ENCODE measurements at places on chromosomes 12 and 14.

DNA sequence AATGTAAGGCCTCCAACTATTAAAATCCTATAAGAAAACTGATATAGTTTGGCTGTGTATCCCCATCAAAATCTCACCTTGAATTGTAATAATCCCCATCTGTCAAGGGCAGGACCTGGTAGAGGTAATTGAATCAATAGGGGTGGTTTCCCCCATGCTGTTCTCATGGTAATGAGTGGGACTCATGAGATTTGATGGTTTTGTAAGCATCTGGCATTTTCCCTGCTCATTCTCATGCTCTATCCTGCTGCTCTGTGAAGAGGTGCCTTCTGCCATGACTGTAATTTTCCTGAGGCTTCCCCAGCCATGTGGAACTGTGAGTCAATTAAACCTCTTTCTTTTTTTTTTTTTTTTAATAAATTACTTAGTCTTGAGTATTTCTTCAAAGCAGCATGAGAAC is 31.9 kb downstream of the TSPAN19 start:
- no peak for DNase-seq

DNA sequence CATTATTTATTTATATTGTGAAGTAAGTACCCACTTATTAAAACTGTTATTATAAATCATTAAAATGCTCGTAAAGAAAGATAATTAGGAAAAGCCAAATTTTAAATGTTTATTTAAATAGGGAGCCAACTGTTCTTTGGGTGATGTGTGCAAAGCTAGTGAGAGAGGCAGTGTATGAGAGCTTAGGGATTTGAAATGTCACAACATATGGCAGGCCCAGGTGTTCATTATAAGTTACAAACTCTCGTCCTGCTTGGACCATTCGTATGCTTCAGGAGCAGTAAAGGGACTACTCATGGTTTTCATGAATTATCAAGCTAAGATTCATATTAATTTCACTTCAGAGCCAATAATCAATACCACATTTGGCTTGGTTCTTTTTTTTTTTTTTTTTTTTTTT is 154.5 kb downstream of the TGFB3 start:
- DNase-seq = no peak

DNA sequence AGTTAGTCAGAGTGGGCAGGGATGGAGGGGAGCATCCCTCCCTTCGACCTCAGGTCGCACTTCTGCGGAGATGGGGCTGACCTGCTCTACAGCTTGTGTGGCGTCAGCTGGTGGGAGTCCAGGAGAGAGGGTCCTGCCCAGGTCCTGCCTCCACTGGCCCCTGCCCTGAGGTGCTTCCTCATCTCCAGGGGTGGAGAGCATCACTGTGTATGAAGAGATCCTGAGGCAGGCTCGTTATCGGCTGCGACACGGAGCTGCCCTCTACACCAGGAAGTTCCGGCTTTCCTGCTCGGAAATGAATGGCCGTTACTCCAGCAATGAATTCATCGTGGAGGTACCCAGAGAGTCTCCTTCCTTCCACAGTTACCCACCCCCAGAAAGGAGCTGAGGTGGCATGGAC is 20.2 kb downstream of the CLSTN3 start:
- DNase-seq = no peak

DNA sequence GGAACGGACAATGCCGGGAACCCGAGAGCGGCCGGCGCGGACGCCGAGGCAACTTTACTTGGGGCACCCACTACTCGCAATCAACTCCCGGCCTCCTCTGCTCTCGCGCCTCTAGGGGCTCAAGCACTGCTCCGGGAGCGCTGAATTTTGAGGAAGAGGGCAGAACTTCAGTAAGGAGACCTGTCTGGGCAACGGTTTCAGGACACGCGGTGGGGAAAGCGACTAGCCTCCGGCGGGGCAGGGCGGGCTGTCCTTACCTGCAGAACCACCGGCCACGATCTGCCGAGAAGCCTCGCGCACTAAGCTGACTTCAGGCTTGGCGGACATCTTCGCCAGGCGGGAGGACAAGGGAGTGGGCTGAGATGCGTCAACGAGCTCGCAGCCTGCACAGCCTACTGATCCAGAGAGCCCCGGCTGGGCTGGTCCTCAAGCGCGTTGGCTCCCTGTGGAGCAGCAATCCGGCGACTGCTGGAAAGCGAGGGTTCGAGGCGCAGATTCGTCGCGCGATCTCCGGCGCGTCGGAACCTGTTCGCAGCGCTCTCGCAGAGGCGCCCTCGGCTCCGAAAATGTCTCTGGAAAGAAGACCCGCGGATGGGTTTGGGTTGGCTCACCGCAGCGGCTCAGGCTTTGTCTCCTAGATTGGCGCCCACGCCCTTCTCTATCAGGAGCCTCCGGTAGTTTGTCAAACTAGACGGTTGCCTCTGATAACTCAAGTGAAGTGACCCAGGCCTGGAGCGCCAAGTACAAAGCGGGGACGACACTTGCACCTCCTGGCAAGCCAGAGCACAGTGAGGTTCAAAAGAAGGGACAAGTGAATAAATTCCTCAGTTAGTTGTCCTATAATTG is at the start of gene SLC25A21:
SLC25A21 (minus strand) TSS at position 583 of the 846 bp plus-strand sequence.
- DNase-seq = no peak

DNA sequence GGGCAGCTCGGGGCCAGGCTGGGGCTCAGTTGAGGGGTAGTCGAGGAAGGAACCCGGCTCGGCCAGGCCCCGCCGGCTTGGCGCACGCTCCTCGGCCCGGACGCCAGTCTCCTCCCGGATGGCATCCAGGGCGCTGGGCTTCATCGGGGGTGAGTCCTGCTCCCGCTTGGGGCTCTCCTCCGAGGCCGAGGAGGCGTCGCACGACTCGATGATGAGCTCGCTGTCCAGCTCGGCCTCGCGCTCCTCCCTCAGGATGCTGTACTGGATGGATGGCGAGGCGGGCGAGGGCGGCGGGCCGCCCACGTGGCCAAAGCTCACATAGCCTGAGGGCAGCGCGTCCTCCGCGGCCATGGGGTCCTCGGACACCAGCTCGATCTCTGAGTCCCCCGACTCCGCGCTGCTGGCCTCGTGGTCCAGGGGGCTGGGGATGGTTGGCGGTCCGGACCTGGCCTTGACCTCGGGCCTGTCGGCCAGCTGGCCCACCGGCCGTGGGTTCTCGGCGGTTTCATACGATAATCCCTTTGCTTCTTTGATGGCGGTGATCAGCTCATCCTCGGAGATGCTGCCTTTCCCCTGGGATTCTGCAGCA is 143.4 kb downstream of the RTN1 start:
- no peak for DNase-seq

DNA sequence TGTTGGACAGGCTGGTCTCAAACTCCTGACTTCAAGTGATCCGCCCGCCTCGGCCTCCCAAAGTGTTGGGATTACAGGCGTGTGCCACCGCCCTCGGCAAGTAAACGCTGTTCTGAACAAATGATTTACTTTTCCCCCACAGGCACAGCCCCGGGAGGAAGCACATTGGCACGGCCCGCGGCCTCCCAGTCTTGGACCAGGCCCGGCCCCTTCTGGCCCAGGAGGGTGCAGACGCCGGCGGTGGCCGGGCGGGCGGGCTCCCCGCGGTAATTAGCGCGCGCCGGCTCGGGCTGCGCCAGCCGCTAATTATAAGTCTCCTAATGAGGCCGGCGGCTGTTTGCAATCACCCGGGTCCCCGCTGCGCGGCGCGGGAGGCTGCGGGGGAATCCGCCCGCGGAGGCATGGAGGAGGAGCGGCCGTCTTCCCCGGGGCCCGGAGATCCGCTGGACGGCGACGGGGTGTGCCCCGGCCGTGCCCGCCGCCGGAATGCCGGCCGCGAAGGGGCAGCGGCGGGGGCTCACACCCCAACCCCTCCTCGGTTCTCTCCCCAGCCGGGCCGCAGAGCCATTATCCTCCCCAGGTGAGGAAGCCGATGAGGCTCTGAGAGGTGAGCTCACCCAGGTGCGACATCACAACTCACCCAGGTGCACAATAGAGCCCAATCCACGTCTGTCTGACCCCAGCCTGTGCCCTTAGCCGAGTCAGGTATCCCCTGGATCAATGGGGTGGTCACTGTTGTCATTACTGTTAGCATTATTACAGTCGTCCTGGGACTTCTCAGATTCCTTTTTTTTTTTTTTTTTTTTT is 3.3 kb upstream of the POP5 start:
- DNase-seq = peak; percentile 49

DNA sequence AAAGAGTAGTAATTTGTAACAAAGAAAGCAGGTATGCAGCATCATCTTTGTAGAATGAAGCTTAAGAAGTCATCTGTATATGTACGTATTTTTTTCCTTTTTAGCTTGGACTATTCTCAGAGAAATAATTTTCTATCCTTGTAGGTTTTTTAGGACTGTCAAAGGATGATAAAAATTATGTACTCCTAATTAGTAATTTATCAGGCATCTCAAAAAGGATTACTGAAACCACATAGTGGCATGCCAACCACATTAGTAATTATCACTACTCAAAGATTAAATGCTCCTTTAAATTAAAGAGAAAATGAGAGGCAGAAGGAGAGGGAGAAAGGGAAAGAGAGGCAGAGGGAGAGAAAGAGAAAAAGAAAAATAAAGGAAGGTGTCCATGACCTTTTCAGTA is 17.3 kb downstream of the TTC8 start:
- no peak for DNase-seq

- no peak for DNase-seq
Observed at GRCh38 chr12:78128211-78128610, 297.5 kb downstream of the NAV3 start.

- DNase-seq = no peak
Observed at GRCh38 chr14:79502751-79503148, 708.6 kb downstream of the DIO2 start.

DNA sequence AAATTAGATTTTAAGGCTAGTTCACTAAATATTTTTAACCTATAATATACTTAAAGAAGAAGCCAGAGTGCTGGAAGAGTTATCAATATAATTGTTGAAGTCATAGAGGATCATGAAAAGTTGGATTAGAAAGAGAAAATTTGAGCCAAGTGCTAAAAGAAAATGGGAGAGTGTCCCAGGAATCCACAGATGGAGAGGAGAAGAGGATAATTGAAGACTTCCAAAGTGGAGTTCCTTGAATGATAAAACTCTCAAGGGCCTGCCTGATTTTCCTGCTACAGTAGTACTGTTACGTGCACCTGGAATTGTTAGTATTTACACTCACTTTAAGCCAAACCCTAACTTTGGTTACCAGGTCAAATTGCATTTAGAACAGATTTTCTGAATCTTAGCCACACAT is 113.2 kb downstream of the MSRB3 start:
- no peak for DNase-seq

- no peak for DNase-seq
Observed at GRCh38 chr12:76455582-76456345, 103.8 kb downstream of the OSBPL8 start.

DNA sequence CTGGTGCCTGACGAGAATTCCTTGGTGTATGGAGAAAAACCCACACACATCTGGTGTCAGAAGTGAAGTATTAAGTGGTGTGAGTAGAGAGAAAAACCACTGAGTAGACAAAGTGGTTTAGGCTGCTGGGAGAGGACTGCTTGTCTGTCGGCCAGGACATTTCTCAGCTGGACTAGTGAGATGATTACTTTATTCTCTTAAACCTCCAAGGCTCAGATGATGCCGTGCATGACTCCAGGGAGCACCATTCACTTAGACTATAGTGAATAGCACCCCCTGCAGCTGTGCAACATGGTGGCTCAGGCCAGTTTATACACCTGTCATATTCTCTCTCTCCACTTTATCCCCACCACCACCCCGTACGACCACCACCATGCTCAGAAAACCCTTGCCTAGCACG is 28.5 kb upstream of the NFYB start:
- DNase-seq = no peak

DNA sequence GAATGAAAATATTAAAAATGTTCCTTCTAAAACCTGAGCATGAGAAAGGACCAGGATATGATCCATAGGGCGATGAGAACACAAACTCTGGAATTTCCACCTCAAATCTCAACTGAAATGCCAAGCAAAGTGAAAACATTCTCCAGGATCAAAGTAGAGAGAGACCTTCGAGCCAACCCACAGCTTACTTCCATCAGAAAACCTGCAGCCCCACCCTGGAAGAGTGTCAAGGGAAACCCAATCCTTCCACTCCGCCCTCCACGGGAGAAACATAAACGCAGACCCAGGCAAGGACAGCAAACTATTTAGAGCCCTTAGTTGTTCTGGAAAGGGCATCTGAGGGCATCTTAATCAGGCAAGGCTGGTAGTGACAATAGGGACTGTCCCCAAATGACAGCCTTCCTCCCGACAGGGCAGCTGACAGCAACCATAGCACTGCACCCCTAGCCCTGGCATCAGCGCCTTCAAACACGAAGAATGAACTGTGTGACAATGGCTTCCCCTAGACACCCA is 21.8 kb downstream of the SLC15A4 start:
- DNase-seq = no peak

DNA sequence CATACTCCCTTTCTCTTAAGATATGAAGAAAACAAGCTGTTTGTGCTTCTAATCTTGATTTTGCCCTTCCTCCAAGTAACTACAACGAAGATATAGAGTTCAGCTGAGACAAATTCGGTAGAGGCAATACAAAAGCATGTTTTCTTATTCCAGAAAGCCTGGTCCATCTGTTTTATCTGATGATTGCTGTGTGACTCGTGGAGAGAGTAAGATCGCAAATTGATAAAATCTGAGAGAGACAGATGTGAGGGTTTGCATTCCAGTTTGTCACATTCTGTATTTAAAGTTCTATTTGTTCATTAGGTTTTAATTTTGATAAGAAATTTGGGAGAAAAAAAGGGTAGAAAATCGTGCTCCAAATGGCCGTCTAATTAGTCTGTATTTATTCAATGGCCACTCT is 192.1 kb downstream of the CPNE8 start:
- no peak for DNase-seq

DNA sequence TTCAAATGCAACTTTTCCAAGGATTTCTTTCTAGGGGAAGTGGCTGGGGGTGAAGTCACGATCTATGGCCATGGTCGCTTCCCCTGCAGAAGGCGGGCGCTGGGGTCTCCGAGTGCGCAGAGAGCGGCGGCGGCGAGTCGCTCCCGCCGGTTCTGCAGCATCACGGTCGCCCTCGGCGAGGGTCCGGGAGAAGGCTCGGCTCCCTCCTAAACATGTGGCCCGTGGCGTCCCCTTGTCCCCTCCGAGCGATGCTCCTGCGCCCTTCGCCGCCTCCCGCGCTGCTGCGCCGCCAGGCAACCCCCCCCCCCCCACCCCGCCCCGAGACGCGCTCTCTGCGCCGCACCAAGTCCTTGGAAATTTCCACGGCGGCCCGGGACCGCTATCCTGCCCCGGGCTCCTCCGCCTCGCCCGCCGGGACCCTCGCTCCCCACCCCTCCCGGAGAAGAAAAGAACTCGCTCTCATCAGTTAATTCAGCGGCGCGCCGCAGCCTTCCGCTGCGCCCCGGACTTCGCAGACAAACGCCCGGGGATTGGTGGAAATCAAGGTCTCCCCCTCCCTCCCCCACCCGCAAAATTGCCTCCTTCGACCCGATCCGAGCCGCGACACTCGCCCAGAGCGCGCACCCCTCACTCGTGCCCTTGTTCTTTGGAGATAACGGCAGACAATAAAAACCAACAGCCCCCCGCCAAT is at the start of gene ST8SIA1:
ST8SIA1 (minus strand) TSS at position 298 of the 691 bp plus-strand sequence. CDS start 475 bp downstream, outside the sequence.
- no peak for DNase-seq
